NCI-H526 (cell line): ENCODE measurements at places on chromosomes 12 and 14.

- no peak for DNase-seq
These were observed 478.4 kb downstream of the RAD51B start for GRCh38 chr14:68297876-68298468.

GRCh38 chr14:86015941-86016340 lies 486.0 kb downstream of the FLRT2 start:
- DNase-seq, result no peak

DNA sequence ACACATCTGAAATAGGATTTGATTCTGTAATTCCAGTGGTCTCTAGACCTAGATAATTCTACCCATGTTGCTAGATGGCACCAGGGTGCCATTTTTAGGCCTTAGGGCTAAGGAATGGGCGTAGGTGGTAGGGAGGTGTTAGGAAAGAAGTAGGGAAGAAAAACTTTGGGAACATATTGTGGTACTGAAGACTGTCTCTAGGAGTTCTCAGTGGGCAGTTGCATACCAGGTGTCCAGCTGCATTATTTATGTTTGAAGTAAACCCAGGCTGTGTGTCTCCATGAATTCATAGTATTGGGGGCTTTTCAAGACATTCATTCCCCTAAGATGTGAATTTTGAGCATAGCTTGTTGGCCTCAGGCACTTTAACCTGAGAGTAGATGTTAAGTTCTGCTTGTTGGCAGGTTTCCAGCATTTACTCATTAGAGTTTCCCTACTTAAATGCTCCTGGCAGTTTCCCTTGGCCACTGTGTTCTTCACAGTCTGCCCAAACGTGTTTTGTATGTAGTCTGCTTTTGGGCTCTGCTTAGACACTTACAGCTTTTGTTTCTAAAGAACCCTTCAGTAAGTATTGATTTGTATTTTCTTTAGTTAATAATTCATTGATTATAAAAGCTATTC lies 31.5 kb upstream of the CCT2 start:
- DNase-seq, result peak; percentile 2

DNA sequence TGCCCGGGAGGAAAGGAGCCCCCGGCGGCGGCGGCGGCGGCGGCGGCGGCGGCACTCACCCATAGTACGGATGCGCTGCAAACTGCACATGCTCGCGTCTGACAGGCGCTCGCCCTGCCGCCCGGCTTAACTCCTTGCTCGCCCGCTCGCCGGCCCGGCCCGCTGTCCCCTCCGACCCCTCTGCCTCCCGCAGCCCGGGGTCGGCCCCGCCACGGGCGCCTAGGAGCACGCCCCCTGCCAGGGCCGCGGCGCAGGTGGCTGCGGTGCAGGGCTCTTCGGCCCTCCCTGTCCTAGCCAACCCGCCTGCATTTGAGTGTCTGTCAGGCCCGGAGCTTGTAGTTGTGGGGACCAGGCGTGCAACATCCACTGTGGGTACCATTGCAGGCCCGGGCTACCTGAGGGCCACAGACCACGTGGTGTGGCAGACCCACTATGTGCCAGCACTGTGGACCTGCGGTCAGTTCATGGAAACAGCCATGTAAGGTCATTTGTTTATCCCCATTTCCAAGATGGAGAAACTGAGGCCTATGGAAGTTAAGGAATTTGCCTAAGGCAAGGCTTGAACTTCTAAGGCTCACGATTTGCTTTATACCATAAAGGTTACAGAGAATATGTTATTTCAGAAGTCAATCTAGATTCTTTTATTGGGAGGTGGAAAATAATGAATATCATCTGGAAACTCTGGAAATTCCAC lies 17.6 kb upstream of the PLEKHH1 start:
- DNase-seq, result peak; percentile 67

DNA sequence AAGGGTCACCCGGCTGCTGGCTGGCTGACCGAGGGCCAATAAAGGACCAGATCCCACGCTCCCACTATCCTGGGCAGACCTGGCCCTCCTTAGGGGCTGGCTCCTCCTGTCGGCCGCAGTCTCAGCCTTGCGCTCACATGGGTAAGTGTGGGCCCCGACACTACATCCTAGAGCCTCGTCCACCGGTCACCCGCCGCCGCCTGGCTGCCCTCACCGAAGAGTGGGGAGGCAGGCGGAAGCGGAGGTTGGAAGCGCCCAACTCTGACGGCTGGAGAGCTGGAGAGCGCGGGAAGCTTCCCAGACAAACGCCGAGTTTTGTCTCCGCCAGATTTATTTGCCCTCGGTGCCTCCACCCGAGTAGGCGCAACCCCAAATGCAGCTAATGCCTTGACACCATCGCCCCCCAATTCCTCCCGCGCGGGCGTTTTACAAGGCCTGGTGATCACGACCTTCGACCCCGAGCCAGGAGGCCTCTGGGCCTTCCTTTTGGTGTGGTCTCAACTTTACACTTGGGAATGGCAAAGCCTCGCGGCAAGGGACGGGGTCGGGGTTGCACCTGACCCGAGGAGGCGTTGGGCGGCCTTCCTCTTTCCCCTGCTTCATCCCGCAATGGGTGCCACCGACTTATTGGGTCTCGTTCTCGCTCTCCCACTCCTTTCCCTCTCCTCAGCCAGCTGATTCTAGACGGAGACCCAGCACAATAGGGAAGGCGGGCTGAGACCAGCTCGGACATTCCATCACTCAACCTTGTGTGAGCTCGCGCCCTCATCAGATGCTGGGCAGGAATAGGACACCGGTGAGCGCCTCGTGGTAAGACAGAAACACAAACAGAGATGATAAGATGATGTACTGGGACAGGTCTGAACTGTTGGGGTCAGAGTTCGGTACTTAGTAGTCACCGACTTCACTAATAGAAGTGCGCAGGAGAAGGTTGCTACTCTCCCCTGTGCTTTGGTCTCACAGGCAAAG lies 78.3 kb upstream of the ANO4 start:
- no peak for DNase-seq

- no peak for DNase-seq
These were observed 208.0 kb downstream of the SPTSSA start for GRCh38 chr14:34254031-34254430.

GRCh38 chr12:24600551-24600950 lies 348.4 kb downstream of the BCAT1 start:
- DNase-seq, result no peak

DNA sequence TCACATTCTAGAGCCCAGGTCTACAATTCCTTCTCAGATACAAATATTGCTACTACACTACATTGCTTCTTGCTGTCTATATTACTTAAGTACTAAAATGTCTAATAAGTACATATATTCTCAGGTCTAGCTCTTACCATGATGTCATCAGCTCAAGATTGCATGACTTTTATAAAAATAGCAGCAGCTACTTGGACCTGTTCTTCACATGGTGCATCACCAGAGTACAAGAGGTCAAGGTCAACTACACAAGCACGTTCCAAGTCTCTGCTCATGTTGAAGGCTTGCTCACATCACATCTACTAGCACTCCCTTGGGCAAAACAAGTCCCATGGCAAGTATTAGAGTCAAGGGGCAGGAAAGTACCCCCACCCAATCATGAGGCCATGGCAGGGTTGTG lies 465.6 kb downstream of the MED13L start:
- DNase-seq, result no peak

DNA sequence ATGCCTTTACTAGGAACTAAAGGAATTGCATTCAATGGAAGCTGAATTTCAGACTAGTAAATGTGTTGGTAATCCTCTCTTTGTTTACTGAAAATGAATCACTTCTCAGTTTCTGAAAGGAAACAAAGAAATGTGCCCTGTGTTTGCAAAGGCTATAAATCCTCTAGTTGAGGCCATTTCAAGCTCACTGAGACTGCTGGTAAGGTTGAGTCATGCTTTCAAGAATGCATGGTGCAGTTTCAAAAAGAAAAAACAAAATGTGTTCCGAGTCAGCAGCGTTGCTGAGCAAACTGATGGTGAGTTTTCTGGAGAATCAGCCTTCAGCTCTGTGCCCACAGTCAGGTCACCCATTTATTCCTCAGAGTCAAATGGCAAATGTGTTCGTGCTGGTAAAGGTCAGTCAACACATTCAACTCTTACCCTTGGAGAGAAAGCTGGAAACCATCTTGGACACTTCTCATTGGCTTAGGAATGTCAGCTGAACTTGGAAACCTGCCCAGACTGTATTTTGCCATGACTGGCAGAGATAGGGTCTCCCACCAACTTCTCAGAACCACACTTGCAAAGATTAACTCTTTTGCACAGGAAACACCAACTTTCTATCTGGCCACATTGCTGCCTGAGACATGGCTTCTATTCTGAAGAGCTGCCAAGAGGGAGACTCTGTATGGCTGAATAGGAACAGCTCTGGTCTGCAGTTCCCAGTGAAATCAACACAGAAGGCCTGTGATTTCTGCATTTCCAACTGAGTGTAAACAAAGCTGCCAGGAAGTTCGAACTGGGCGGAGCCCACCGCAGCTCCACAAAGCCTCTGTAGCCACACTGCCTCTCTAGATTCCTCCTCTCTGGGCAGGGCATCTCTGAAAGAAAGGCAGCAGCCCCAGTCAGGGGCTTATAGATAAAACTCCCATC lies 484.4 kb downstream of the ATP23 start:
- no peak for DNase-seq

DNA sequence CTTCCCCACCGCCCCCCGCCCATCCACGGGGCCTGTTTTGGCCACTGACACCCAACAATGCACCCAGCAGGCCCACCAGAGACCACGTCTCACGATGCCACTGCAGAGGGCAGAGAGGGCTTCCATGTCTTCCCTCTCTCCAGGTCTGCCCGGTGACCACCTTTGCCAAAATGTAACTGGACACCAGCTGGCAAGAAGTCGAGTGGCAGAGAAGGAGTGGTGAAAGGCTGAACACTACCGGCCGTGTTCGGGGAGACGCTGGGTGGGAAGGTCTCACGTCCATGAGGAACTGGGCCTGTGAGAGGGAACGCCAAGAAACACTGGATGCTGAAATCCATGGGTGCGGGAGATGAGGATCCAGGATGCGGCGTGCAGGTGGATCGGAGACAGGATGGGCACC lies 308.2 kb downstream of the ADGRD1 start:
- no peak for DNase-seq

GRCh38 chr14:93986955-93987354 lies 10.1 kb upstream of the CCDC197 start:
- peak; percentile 7 for DNase-seq

- DNase-seq, result peak; percentile 15
These were observed 17.9 kb upstream of the TCL1B start for GRCh38 chr14:95668235-95668772.

DNA sequence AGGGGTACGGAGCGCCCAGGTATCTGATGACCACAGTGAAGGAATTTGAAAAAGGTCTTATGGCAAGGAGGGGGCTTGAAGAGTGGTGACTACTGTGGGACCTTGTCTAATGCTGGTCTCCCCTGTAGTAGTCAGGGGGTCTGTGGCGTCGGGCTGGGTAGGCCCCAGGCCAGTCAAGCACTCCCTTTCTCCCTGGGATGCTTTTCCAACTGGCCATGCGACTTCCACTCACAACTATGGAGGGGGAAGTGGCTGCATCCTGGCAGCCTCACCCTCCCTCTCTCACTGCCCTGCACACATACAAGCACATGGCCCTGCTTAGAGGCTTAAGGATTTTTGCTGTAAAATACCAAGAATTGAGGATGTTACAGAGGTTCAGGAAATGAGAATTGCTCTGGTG lies 4.1 kb downstream of the TSPAN11 start:
- DNase-seq, result no peak

GRCh38 chr14:81859046-81859445 lies 325.4 kb upstream of the SEL1L start:
- DNase-seq, result no peak

GRCh38 chr12:42707312-42708226 lies 118.0 kb upstream of the PRICKLE1 start:
- no peak for DNase-seq

DNA sequence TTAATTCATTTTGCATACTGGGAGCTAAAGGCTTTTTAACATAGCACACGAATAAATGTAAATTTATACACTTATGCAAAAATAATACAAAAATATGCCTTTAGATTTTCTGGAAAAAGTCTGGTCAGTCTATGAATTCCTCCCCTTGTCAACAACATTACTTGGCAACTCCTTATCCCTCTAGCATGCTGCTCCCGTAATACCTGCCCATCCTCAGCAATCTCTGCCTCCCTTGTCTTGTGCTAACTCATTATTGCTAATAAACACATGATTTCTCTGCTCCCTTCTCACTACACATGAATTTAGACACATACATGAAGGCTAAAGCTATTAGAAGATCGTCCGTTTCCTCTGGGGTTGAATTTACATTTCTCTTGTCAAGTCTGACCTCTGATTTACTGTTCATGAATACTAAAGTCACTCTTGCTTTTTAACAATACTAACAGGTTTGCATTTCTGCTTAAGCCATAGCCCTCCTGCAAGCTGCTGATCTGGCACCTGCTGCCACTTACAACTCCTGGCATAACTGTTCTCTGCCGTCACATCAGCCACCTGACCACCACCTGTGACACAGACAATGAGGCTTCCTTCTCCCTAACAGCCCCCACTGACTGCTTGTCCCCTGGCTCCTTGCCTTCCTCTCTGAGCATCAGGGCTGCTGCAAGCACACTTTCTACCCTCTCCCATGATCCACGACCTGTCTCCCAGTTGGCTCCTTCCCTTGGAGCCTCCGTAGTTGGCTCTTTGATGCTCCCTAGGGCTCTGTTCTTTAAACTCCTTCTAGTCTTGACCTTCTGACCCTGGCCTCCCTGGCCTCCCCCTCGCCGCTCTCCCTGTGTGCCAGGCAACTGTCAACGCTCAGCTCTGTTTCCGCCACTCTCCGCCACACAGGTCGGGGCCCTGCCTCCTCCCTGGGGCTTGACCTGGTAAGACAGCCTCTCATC lies 177.6 kb downstream of the CALM1 start:
- peak; percentile 73 for DNase-seq

DNA sequence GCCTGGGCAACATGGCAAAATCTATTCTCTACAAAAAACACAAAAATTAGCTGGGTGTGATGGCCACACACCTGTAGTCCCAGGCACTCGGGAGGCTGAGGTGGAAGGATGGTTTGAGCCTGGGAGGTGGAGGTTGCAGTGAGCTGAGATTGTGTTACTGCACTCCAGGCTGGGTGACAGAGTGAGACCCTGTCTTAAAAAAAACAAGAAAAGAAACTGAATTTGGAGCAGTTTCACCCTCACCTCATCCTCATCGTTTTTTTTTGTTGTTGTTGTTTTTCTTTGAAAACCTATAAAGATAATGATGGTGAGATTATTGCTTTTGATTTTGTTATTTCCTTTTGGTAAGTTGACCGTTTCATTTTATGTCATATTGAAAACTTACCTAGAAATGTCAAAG lies 60.7 kb downstream of the SLC38A6 start:
- no peak for DNase-seq

GRCh38 chr12:24078318-24078765 lies 128.9 kb upstream of the SOX5 start:
- DNase-seq, result peak; percentile 86
